ENCODE measurements at places on chromosomes 6 and 20. TPM values are rescaled to one million over a fixed set of nuclear protein-coding genes. Genes with fewer than 3 reads are reported as not detected.

The ALDH5A1 gene
- total RNA-seq: 0.53 TPM

The RNF182 gene
- total RNA-seq: 0.25 TPM

The ANKRD6 gene
- total RNA-seq: 4.7 TPM

The WFDC10B gene
- total RNA-seq: not detected

The DDRGK1 gene
- total RNA-seq: 25.9 TPM

The TBX18 gene
- 25.9 TPM for total RNA-seq

The KCNB1 gene
- total RNA-seq: under 0.01 TPM

The TMEM244 gene
- total RNA-seq: not detected

The AIF1 gene
- total RNA-seq: not detected

The NRM gene
- 2.4 TPM for total RNA-seq

The BPIFB2 gene
- not detected for total RNA-seq

The ZNF165 gene
- total RNA-seq: 0.33 TPM

The TGM3 gene
- not detected for total RNA-seq

The APCDD1L gene
- total RNA-seq: 0.26 TPM

The NINL gene
- 10.1 TPM for total RNA-seq
